ENCODE measurements at places on chromosomes 3 and 15. TPM values are rescaled to one million over a fixed set of nuclear protein-coding genes. Genes with fewer than 3 reads are reported as not detected.

The EAF1 gene
- total RNA-seq = 18.2 TPM

The XCR1 gene
- total RNA-seq = not detected

The SLC7A14 gene
- total RNA-seq = 2.0 TPM

The ABHD17C gene
- total RNA-seq = 4.7 TPM

The RHCG gene
- not detected for total RNA-seq

The ZNF385D gene
- total RNA-seq = 5.1 TPM

The FBXW12 gene
- 0.20 TPM for total RNA-seq

The MAGI1 gene
- total RNA-seq = 5.5 TPM

The GNAI2 gene
- total RNA-seq = 231 TPM

The COL8A1 gene
- total RNA-seq = 21.3 TPM

The TLR9 gene
- not detected for total RNA-seq

The GPR176 gene
- 50.7 TPM for total RNA-seq

The TRIM71 gene
- not detected for total RNA-seq

The TAGLN3 gene
- not detected for total RNA-seq

The TMIE gene
- total RNA-seq = not detected

The MAN2A2 gene
- 11.3 TPM for total RNA-seq

The EPHA6 gene
- not detected for total RNA-seq

The IP6K2 gene
- total RNA-seq = 47.0 TPM

The CIDEC gene
- 10.3 TPM for total RNA-seq

The ALDH1A2 gene
- total RNA-seq = 4.7 TPM

The SCAANT1 gene
- not detected for total RNA-seq

The LIPH gene
- not detected for total RNA-seq

The ZCWPW2 gene
- total RNA-seq = not detected

The C2CD4B gene
- not detected for total RNA-seq

The CLDN18 gene
- total RNA-seq = not detected

The HDAC11 gene
- total RNA-seq = 4.0 TPM

The INSYN1 gene
- 0.73 TPM for total RNA-seq
